ENCODE measurements at places on chromosomes 4 and X.

GRCh38 chr4:124846306-124846705 is 133.8 kb upstream of the ANKRD50 start:
- no peak for DNase-seq

GRCh38 chr4:10183462-10183861 is 66.9 kb upstream of the WDR1 start:
- no peak for DNase-seq

- no peak for DNase-seq
Observed at GRCh38 chr4:144340931-144341330, 200.4 kb upstream of the GYPA start.

GRCh38 chrX:43514820-43515219 is 141.3 kb upstream of the MAOA start:
- no peak for DNase-seq

- no peak for DNase-seq
Observed at GRCh38 chr4:99811850-99812249, 4.8 kb upstream of the DAPP1 start.

- DNase-seq: no peak
Observed at GRCh38 chrX:11751261-11751660, 6.8 kb upstream of the MSL3 start.
